EH (cell line): ENCODE measurements at places on chromosomes 7 and 10.

- DNase-seq, result no peak
Measured at GRCh38 chr10:44977287-44978212, 1.1 kb downstream of the DEPP1 start.

- peak; percentile 77 for DNase-seq
Measured at GRCh38 chr7:23000597-23001360, 13.2 kb downstream of the HYCC1 start.

- DNase-seq, result no peak
Measured at GRCh38 chr10:3074145-3074665, 6.9 kb downstream of the PFKP start.

- DNase-seq, result no peak
Measured at GRCh38 chr7:127845522-127846214, 185.6 kb downstream of the LRRC4 start.

GRCh38 chr10:120473593-120473992 is 16.6 kb downstream of the PLPP4 start:
- no peak for DNase-seq

DNA sequence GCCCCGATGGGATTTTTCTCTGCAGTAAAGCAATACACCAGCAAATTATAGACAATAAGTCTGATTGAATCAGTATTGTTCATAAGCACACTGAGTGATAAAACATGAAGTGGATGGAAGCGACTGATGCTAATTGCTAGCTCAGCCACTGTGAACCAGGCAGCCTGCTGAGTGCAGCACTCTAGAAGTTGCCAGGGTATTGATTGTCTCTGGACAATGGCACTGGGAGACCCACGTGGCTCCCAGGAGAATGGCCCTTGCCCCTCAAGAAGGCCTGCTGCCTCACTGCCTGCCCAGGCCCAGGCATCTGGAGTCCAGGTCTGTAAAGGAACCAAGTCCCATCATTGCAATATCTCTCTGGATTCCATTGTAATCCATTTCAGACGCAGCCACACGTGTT is 80.4 kb upstream of the TCERG1L start:
- no peak for DNase-seq

GRCh38 chr7:93092757-93093370 is 24.9 kb downstream of the SAMD9 start:
- DNase-seq, result peak; percentile 71

- no peak for DNase-seq
Measured at GRCh38 chr10:17144757-17145156, 15.1 kb upstream of the CUBN start.

- DNase-seq, result no peak
Measured at GRCh38 chr7:98297626-98298286, 16.3 kb downstream of the BRI3 start.

DNA sequence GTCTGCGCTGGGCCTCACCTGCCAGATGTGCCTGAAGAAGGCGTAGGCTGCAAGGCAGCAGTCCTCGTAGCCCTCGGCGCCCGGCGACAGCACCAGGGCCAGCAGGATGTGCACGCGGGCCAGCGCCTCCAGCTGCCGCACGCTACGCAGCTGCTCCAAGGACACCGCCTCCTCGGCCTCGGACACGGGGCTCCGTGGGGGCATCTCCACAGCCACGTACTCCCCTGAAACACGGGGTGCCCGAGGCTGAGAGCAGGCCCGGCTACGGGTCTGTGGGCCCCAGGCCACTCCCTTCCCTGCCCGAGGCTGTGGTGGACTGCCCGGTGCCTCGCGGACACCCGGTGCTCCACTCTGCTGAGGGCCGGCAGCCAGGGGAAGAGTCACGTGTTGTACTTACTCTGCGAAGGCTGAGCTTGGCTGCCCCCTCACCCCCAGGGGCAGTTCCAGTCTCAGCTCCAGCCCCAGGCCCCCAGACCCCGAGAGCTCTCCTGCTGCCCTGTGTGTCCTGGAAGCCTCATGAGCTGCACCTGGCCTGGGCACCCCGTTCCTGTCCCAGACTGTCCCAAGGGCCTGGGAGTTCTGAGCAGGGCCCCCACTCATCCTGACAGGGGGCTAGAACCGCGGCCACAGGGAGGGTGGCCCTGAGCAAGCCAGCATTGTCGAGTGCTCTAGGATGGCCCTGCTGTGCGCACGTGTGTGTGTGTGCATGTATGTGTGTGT is 62.8 kb downstream of the CFAP46 start:
- DNase-seq, result no peak

- DNase-seq, result no peak
Measured at GRCh38 chr10:14810969-14811953, 26.6 kb downstream of the CDNF start.

GRCh38 chr7:37853468-37853867 is 5.1 kb downstream of the NME8 start:
- no peak for DNase-seq

- DNase-seq, result peak; percentile 90
Measured at GRCh38 chr7:105649727-105650381, 68.6 kb upstream of the EFCAB10 start.

- no peak for DNase-seq
Measured at GRCh38 chr10:128048819-128049210, 77.4 kb downstream of the MKI67 start.

GRCh38 chr10:77680065-77680464 is 42.5 kb upstream of the KCNMA1 start:
- no peak for DNase-seq

DNA sequence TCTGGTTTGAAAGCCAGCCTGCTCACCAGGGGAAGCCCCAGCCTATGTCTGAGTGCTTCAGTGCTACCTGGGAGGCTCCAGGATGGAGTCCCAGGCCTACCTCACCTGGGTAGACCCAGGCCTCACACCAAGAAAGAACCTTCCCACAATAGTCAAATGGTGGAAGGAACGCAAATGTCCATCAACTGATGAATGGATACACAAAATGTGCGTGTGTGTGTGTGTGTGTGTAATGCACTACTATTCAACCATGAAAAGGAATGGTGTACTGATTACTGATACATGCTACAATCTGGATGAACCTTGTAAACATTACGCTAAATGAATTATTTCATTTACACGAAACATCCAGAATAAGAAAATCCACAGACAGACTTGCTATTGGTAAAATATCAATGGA is 15.2 kb upstream of the ADRB1 start:
- no peak for DNase-seq

DNA sequence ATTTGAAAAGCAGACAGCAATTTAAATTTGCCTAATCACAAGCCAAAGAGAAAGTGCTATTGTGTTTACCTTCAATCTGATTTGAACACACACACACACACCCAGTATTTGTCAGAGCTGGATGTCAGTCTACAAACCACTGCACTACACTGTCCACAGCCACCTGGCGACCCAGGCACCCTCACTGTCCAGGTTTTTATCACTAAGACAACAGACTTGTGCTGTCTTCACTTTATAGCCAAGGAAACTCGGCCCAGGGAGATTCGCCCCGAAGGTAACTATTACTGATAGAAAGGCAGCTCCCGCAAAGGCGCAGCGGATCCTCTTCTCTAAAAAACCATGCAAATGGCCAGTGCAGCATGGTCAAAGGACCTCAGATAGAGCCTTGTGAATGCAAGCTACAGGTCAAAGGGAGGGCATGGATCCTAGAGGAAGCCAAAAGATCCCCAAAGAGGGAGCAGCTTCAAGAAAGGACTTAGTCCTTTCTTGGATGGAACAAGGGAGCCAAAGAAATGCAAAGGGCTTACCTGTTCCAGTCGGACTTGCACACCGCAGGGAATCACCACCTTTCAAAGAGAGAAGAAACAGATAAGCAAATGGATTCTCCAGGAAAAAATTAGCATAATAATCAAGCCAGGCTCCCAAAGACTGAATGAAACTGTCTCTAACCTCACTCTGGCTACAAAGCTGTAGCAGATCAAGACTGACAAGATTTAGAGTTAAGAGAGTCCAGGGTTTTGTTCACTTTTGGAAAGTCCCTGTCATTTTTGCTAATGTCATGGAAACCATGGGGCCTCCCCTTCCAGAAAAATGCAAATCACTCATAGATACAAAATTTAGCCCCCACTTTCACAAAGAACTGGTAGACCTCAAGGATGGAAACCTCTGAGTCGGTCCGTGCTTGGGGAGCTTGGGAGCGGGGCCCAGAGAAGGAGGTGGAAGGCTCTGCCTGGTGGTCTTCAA is 101.1 kb downstream of the TNS3 start:
- DNase-seq, result no peak

GRCh38 chr10:103709341-103709920 is 145.9 kb downstream of the SH3PXD2A start:
- peak; percentile 85 for DNase-seq
